Thymus (tissue), 14 donors: ENCODE measurements at places on chromosomes 2 and 18.

- DNase-seq: no peak
Observed at GRCh38 chr18:2121224-2121623, 450.1 kb downstream of the METTL4 start.

DNA sequence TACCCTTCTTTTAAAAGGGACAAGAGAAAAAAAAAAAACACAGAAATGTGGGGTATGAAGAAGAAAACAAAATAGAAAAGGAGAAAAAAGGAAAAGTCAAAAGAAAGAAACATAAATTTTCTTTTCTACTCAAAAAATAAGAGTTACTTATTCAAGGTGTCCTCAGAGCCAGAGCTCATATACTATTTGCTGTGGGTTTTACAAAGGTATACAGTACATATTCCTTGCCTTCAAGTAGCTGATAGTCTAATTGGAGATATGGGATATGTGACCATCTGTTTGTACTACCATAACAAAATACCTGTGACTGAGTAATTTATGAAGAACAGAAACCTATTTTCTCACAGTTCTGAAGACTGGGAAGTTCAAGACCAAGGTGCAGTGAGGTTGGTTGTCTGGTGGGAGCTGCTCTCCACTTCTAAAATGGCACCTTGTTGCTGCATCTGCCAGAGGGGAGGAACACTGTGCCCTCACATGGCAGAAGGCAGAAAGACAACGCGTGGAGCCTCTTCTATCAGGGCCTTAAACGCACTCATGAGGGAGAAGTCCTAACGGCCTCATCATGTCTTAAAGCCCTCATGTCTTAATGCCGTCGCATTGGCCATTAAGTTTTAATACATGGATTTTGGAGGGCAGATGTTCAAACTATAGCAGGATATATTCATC, 33.9 kb downstream of the NBAS start:
- DNase-seq: no peak

DNA sequence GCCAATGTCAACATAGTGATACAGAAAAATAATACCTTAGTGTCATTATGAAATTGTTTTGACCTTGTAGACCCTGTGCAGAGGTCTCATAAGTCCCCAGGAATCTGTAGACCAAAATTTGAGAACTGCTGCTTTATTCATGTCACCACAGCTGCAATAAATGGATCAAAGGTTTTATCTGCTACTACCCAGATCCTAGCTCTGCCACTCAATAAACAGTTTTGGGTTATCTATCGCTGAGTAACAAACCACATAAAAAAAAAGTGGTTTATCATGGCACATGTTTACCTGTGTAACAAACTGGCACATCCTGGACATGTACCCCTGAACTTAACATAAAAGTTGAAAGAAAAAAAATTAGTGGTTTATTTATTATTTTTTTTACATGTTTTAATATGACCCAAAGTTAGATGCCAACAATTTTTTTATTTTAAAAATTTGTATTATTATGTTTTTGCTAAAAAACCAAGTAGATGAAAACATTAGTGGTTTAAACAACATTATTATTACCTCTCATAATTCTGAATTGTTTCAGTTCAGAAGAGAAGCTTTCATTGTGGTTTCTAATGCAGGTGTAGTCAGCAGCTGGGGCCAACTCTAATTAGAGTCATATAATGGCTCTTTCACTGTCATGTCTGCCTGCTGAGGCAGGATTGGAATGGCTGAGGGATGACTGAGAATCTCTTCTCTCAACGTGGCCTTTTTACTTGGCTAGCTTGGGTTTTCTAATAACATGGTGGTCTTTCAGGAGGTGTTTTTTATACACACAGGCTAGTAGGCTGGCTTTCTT, 103.3 kb upstream of the SLC38A11 start:
- DNase-seq: peak; percentile 58

- no peak for DNase-seq
Observed at GRCh38 chr2:151916632-151917031, 88.4 kb upstream of the ARL5A start.

GRCh38 chr2:43375746-43376522, 149.5 kb upstream of the ZFP36L2 start:
- DNase-seq: no peak
